A172 (cell line): ENCODE measurements at places on chromosomes 16 and 17. TPM values are rescaled to one million over a fixed set of nuclear protein-coding genes. Genes with fewer than 3 reads are reported as not detected.
A peak's percentile ranks its signal among the peaks of the same experiment; 100 is the strongest.

Gene HS3ST4
- total RNA-seq = not detected in 2 replicates

GRCh38 chr17:81052199-81052997 is 17.4 kb downstream of the BAIAP2 start:
- peak; percentile 50 for DNase-seq

Gene SLC38A8
- total RNA-seq = not detected in 2 replicates

Gene ANKRD13B
- total RNA-seq = 17.6 and 21.8 TPM in 2 replicates

GRCh38 chr16:10881479-10882030 is 4.6 kb downstream of the CIITA start:
- DNase-seq = no peak

Gene NSRP1
- 13.6 and 16.6 TPM in 2 replicates for total RNA-seq

DNA sequence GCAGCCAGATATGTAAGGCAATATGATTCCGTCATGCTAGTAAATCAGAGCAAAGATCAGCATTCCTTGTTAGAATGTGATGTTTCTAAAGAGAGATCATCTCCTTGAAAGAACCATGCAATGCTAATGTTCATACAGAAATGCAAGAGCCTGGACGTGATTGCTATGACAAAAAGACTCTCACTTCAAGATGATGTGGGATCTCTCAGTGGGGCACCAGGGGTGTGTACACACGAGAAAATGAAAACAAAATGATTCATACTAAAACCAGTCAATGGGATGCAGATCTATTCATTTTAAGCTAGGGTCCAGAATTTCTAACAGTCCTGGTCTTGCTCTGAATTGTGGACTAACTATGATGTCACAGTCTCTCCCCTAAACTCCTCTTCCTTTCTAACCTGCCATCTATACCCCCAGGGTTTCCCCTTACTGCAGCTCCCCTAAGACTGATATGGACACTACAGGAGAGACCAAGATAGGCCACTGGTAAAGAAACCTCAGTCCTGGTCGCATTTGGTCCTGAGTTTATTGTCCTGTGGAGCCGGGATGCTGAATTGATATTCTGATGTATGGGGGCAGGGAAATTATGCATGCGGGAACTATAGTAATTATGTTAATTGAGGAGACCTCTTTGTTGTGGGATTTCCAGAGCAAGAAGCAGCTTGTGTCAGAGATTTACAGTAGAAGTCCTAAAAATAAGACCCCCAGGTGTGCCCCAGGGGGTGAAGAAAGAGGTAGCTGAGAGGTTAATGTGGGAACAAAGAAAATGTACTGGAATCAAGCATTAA is 179.0 kb downstream of the PMP22 start:
- no peak for DNase-seq

DNA sequence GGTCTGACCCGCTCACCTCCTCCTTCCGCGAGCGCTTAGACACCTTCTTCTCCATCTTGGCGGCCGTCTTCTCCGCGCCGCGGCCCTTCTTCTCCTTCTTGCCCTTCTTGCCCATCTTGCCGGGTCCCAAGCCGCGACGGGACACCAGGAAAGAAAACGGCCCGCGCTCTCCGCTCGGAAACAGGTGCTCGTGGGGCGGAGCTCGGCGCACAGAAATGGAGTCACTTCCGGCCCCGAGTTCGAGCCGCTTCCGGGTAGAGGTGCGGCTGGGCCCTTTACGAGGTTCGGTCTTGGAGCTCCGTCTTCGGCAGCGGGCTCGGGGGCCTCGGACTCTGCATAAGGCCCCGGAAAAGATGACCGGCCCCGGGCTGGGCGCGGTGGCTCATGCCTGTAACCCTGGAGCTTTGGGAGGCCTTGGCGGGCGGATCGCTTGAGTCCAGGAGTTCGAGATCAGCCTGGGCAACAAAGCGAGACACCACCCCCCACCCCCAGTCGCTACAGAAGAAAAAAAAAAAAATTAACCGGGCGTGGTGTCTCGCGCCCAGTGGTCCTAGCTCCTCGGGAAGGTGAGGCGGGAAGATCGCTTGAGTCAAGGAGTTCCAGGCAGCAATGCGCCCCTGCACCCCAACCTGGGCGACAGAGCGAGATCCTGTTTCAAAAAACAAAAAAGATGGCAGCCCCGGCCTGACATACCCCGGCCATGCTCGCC is at the start of gene KLHDC4:
TSS of gene KLHDC4 (minus strand) at position 211 of the 709 bp plus-strand sequence. CDS start at position 115, 96 bp downstream.
- peak; percentile 76 for DNase-seq

DNA sequence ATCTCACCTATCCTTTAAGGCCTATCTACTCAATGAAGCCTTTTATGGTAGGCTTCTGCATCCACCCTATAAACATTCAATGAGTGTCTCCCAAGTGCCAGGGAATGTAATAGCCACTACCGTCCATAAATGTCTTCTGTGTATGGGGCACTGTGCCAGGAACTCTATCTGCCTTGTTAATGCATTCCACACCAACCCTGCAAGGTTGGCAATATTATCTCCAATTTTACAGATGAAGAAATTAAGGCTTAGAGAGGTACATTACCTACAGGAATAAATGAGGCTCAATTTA is 20.0 kb downstream of the MAP3K14 start:
- DNase-seq = no peak

GRCh38 chr16:58809213-58809612 is 75.1 kb upstream of the GOT2 start:
- DNase-seq = no peak

Gene TRAF4
- 75.5 and 90.6 TPM in 2 replicates for total RNA-seq

Gene NPIPA7
- total RNA-seq = 7.0 and 7.3 TPM in 2 replicates
